ENCODE measurements at places on chromosomes 1 and 21. TPM values are rescaled to one million over a fixed set of nuclear protein-coding genes. Genes with fewer than 3 reads are reported as not detected.

DNA sequence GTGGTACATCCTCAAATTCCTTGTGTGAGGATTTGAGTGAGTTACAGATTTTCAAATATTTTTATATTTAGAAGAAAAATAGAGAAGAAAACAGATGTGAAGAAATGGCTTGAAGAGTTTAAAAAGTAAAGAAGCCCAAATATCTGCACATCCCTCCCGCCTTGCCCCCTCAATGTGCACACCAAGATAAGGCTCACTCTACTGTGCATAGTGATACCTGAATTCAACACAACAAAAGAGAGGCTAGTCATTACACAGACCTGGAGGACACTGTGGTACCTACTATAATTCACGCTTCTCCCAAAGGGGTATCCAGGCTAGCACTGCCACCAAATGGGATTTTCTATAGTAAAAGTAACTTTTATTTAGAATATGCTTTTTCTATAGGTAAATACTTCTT lies 44.0 kb upstream of the SYT2 start:
- H3K4me1 ChIP-seq = no peaks in the 10 kb centered on the region
- peaks cover 29% of the 10 kb centered on the region for H3K36me3 ChIP-seq
- DNase-seq = no peak
- no peaks in the 10 kb centered on the region for H3K27me3 ChIP-seq
- H3K27ac ChIP-seq = no peak overlapping the region

DNA sequence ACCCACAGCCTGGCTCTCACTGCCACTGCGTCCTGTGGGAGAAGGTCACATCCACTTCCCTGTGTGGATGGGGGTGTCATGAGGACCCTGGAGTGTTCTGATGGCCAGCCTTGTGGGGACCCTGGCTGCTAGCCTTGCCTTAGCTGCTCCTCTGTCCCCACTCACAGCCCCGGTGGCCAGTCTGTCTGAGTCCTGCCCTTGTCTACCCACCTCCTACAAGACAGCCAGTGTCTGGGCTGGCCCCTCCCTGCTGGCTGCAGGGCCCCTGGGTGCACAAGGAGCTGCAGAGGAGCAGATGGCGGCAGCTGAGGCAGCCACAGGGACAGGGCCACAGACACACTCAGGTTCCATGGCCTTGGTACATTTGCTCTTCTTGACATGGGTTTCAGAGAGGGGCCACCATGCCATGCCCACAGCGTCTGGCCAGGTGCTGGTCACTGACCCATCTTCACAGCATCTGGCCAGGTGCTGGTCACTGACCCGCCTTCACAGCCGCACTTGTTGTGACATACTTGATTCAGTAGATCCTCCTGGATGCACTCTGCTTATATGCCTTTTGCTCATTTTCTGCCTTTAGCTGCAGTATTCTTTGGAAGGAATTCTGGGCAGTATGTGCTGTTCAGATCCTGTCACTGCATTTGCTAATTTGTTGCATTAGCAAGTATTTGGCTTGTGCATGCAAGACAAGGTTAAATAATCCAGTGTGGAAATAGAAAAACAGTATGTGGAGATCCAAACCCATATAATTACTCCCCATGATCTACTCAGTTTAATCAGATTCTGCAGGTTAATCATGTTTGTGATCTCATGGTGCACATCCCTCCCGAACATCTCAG lies 157.8 kb downstream of the PCBP3 start:
- H3K36me3 ChIP-seq = no peaks in the 10 kb centered on the region
- H3K27me3 ChIP-seq = no peaks in the 10 kb centered on the region
- DNase-seq = no peak
- H3K27ac ChIP-seq = no peak overlapping the region
- no peak overlapping the region for H3K4me3 ChIP-seq
- H3K4me1 ChIP-seq = no peaks in the 10 kb centered on the region

DNA sequence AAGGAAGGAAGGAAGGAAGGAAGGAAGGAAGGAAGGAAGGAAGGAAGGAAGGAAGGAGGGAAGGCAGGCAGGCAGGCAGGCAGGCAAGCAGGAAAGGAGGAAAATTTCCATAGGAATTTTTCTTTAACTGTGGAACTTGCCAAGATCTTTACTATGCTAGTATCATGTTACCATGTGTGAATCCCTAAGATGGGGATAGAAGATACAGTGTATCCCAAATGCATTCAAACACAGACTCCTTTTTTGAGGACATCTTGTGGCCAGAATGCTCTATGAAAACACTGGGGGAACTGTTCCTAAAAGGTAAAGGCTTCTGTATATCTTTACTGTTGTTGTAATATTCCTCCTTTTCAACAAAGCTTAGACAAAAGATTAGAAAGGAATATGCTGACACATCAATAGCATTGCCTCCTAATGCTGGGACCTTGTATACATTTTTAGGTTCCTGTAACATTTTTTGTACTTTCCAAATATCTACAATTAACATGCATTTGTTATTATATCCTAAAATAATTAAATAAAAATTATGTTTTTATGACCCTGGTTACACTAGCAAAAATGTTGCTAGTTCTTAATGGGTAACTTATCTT lies 20.6 kb downstream of the CCDC190 start:
- no peaks in the 10 kb centered on the region for H3K4me1 ChIP-seq
- no peak overlapping the region for H3K4me3 ChIP-seq
- H3K36me3 ChIP-seq = no peaks in the 10 kb centered on the region
- DNase-seq = no peak
- no peaks in the 10 kb centered on the region for H3K27me3 ChIP-seq

FBXO2 gene
- 0.88 TPM for total RNA-seq

EVA1C gene
- 38.6 TPM for total RNA-seq

Data from endothelial cell of umbilical vein (primary cell).